Activated CD4-positive, alpha-beta T cell treated with anti-CD3 and anti-CD28 coated beads, Interleukin-2, Interleukin-4, amounts not matched to agents 100 ng/mL and 50 ng/mL, durations not matched to agents 16 hours and 8 hours (primary cell): ENCODE measurements at places on chromosomes 13 and 19.
A peak's percentile ranks its signal among the peaks of the same experiment; 100 is the strongest.

- no peak for DNase-seq
Observed at GRCh38 chr13:88189728-88190127, 518.6 kb downstream of the SLITRK5 start.

GRCh38 chr19:12647490-12648071 lies 19.0 kb downstream of the MAN2B1 start:
- no peak for DNase-seq

DNA sequence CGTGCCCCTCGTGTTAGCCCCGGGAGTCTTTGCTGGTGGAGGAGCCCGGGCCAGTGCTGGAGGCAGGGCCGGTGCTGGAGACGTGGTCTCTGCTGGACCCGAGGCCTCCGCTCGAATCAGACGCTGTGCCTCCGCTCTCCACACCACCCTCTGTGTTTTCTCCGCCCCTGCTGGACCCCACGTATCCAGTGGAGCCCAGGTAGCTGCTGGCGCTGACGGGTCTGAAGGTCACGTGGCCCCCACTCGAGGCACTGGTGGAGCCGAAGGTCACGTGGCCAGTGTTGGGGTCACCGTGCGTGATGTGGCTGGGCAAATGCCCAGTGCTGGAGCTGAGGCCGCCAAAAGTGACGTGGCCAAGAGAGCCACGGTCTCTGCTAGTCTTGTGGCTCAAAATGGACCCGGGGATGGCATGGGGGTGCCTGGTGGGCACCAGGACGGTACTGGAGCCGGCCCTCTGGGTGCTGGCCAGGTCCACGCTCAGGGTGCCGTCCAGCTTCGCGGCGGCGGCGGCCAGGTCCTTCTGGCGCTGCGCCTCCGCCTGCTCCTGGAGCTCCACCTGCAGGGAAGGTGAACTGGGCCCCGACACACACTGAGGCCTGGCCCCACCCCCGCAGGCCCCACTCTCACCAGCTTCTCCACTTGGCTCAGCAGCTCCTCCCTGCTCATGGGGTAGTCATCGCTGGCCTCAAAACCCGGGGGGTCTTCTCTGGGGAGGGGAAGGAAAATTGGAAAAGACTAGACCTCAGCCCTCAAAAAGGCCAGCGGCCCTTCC lies 27.3 kb downstream of the ZNF114 start:
- DNase-seq: no peak

DNA sequence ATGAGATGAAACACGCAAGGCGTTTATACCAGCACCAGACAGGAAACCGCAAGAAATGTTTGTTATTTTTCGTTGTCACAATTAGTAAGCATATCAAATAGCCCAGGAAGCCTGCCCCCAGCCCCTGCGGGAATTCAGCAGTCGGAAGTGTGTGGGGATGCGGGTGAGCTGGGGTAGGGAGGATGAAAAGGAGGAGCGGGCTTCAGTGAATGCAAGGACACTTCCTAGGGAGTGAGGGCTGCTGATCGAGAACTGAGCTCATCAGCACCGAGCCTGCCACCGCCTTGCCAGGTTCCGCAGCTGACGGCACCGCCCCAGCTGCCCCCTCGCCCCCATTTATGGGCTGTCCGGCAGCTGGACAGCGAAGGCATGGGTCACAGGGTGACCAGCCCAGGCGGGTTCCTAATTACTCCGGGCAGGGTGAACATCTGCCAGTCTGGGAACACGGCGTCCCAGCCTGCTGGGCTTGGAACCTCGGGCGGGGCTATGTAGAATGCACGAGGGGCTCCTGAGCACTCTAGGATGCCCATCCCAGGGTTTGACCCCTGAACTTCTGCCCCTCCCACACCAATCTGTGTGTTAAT lies 1.6 kb upstream of the BEST2 start:
- no peak for DNase-seq

DNA sequence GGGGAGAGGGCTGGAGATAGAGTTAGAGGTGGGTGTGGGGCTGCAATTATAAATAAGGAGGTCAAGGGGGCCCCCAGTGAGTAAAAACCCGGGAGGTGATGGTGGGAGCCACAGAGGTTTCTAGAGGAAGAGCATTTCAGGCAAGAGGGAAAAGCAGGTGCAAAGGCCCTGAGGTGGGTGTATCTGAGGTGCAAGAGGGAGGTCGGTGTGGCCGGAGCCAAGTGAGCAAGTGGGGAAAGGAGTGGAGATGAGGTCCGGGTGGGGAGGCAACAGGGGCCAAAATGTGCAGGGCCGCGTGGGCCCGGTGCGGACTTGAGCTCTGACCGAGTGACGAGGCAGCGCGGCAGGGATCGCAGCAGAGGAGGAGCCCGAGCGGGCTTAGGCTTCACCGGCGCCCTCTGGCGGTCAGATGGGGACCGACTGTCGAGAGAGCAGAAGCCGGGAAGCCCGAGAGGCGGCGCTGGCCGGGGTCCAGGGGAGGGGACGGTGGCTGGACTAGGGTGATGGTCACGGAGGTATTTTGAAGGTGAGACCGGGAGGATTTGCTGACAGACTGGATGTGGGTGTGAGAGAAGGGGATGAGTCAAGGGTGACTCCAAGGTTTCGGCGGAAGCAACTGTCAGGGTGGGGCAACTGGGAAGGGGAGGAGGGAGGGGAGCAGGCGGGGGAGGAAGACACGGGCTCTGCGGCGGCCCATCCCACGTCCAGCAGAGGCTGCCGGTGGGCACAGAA lies 17.7 kb upstream of the SPACA4 start:
- peak; percentile 90 for DNase-seq

- DNase-seq: no peak
Observed at GRCh38 chr19:38836159-38836982, 4.8 kb upstream of the ECH1 start.

DNA sequence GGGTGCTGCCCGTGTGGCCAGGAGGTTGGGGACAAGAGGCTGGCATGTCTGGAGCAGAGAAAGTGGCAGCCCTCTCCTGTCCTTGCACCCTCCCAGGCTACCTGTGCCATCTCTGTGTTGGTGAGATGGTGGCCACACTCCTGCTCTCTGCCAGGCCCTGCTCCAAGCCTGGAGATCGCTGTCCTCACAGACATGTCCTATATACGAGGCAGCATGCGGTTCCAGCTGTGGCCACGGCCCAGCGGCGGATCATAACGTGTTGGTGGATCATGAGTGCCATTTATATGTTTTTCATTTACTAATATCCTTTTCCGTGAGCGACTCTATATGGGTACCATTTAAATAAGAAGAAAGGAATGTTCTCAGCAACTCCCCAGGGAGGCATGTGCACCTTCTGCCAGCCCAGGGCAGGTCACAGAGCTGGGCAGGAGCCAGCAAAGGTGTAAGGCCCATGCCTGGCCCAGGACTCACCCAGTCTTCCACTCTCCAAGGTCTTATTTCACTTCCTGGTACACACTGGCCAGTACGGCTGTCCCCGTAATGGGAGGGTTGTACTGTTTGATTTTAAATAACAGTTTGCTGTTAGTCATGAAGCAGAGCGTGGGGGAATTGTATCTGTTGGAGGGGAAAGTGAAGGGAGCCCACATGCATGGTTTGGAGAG lies 47.2 kb upstream of the LDLR start:
- DNase-seq: no peak

DNA sequence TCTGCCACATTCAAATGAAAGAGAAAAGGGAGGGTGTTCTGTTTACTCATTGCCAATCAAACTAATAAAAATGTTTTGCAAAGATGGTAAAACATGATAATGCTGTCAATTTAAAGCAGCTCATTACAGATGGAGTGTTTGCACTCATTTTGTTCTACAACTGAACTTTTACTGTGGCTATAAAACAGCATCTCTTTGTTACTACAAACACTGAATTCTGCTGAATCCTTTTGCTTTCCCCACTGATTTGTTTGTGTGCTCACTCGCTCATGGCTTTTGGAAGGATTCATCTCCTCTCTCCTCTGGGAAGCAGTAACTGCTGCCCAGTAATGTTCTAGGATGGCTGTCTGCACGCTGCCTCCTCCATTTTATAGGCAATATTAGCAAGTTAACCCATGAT lies 434.5 kb downstream of the PCDH9 start:
- no peak for DNase-seq

DNA sequence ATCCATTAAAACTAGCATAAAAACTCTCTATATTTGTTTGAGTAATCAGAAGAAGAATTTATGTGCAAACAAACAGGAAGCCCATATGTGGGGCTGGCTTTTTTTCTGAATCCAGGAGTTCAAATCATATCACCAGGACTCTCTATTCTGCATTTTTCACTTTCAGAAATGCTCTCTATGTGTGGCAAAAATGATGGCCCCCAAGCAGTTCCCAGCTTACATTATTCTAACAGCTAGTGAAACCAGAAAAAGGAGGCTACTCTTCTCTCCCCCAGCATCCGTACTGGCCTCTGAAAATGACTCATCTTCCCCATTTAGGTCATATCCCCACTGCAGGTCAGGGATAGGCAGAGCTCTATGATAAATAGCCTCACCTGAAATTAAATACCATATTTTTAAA lies 20.4 kb downstream of the RBM26 start:
- peak; percentile 81 for DNase-seq

DNA sequence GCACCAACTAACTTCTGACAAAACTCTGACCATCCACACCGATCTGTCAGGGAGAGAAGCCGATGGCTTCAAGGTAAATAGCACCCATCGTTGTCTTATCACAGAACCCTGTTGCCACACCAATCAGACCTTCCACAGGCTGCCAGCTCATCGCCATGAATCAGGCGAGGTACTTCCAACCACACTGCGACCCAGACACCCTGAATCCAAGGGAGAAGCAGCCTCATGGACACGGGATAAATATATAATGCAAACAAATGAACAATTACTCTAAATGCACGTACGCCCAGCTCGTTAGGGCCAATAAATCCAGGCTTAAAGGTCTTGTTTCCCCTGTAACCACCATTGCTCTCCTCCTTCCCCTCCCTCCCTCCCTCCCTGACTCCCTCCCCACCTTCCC lies 20.8 kb downstream of the RANBP3 start:
- no peak for DNase-seq
